ENCODE measurements at places on chromosomes 5 and 9.

DNA sequence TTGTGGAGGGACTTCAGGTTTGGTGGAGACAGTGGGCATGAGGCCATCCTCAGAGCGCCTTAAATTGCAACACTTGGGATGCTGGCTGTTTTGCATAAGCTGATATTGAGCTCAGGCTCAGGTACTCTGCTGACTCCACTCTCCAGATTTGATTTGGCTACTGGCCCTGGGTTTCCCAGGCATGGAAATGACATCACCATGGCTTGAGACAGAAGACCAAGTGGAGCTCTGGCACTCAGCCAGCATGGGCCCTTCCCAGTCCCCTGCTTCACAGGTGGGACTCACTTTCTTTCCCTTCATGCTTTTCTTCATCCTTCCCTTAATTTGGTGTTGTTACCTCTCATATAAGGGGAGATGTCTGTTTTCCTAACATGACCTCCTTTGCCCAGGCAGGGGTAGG, 72.0 kb upstream of the IL12B start:
- no peak for DNase-seq

GRCh38 chr5:142587354-142587965, 98.4 kb downstream of the FGF1 start:
- no peak for DNase-seq

- no peak for DNase-seq
These were observed 123.3 kb downstream of the ST8SIA4 start for GRCh38 chr5:100779669-100780375.

DNA sequence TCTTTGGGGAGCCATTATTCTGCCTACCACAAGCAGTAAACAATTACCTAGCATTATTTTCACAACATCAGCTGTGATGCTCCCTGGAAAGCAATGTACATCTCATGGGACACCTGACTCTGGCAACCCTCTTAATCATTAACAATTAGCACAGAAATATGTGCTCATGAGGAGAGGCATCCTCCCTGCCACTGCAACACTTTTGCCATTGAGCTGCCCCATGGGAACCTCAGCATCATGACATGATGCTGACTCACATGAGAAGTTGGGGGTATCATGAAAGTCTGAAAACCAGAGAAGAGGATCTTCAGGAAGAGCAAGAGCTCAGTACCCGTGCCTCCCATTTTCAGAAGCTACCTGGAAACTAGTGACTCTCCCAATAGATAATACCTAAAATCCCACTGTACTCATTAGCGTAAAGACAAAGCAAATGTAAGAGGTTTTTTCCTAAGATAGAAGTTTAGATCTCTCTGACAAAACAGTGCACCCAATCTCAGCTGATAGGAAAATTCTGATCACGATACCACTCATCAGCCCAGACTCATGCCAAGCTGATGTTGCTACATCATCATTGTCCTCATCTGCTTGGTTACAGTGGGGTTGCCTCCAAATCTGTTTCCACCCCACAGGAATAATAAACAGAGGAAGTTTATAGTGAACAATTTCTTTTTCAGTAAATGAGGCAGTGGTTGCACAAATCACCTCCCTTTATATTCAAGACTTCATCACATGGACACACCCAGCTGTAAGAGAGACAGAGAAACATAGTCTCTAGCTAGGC, 244.5 kb downstream of the NR2F1-AS1 start:
- DNase-seq = no peak

GRCh38 chr9:28363151-28363562, 789.9 kb upstream of the C9orf72 start:
- DNase-seq = no peak

GRCh38 chr9:86614871-86615849, 260.9 kb upstream of the TUT7 start:
- DNase-seq = no peak

- no peak for DNase-seq
These were observed 801.6 kb downstream of the KCTD16 start for GRCh38 chr5:144972317-144972716.

- DNase-seq = no peak
These were observed 47.5 kb downstream of the NLN start for GRCh38 chr5:65769539-65769938.

DNA sequence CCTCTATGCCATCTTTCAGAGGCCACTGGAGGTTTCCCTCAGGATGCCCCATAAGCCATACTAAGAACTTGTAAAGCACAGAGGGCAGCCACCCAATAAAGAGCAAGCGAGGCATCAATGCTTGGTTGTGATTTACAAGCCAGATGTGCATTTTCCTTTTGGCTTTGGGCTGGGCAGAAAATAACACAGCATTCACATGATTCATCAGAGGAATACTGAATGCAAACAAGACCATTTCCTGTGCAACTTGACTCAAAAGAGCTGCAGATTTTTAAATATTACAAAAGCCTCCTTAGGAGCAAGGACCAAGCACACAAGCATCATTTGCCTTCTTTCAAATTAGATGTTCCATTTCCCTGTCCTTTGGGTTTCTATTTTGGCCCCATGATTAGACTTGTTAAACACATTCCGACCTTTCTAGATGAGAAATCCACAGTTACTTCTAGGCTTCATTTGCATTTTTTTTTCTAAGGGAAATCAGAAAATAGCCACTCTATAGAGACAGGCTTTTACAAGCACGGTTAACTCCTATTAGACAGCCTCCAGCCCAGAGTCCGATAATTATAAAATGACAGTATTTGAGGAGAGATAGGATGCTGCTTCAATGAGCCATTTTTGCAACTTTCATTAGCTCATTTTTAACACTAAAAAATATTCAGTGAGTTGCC, 207.8 kb downstream of the SEMA5A start:
- DNase-seq = no peak

DNA sequence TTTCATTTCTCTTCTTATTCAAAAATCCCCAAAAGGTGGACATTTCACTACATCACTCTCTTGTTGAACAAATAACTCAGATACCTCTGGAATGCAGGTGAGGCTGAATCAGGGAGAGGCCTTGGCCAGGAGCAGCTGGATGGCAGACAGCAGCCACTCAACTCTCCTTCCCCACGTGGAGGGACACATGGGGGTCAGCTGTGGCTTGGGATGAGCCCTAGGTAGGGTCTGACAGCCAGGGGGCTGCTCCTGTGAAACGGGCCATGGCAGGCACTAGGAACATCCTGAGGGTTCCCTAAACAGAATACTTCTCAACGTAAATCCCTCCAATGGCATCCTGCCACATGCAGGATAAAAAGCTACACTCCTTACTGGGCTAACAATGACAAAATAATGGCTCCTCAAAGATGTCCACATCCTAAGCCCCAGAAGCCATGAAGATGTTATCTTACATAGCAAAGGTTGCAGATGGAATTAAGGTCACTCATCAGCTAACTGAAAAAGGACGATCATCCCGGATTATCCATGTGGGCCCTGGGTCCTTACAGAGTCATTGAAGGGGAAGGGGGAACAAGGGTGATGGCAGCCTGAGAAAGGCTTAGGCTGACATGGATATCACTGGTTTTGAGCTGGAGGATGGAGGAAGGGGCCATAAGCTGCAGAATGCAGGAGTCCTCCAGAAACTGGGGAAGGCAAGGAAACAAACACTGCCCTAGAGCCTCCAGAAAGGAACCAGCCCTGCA, 31.4 kb upstream of the S1PR3 start:
- no peak for DNase-seq

- DNase-seq = no peak
These were observed 434.1 kb downstream of the ZSWIM6 start for GRCh38 chr5:61766141-61766540.

- no peak for DNase-seq
These were observed 21.9 kb downstream of the DYNC2I2 start for GRCh38 chr9:128634651-128635262.

DNA sequence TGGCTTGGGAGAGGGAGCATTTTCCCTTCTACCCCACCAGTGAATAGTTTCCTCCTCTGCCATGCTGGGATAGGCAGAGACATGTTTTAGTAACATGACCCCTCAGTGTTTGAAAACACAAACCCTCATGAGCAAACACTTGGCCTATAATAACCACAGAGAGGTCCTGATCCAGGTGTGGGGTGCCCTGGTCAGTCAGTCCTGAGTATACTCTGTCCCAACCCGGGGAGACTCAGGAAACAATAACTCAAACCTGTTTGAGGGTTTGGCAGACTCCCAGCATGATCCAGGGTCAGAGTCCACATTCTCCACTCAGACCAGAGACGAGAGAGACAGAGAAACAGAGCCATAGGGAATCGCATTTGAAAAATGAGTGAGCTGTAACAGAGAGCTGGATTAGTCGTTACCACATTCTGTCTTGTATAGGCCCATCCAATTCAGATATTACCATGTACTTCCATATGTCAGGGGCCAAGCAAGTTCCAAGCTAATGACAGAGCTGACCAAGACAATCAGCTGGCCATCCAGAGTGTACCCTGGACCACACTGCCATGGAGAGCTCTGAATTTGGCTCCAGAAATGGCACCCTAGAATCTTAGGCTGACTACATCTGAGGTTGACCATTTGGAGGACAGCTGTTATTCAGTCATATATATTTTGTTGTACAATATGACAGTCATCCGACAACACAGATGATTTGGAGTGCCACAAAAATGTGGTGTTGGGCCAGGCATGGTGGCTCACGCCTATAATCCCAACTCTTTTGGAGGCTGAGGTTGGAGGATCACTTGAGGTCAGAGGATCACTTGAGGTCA, 4.2 kb upstream of the CA9 start:
- DNase-seq = no peak

DNA sequence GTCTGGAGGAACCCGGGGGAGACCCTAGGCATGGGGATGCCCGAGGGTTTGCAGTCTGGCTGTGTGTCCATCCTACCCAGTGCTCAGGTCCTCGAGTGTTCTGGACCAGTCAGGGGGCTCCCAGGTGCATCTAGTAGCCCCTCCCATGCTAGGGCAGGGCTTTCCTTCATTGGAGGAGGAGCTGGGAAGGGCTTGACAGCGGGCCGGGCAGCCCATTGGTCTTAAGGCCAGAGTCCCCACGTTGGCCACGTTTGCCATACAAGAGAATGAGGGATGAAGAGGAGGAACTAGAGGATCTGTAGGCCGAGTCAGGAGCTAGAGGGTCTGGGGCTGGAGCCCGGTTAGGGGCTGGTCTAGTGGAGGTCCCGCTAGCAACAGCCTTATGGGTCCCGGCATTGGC, 37.3 kb upstream of the CTSV start:
- DNase-seq = no peak

DNA sequence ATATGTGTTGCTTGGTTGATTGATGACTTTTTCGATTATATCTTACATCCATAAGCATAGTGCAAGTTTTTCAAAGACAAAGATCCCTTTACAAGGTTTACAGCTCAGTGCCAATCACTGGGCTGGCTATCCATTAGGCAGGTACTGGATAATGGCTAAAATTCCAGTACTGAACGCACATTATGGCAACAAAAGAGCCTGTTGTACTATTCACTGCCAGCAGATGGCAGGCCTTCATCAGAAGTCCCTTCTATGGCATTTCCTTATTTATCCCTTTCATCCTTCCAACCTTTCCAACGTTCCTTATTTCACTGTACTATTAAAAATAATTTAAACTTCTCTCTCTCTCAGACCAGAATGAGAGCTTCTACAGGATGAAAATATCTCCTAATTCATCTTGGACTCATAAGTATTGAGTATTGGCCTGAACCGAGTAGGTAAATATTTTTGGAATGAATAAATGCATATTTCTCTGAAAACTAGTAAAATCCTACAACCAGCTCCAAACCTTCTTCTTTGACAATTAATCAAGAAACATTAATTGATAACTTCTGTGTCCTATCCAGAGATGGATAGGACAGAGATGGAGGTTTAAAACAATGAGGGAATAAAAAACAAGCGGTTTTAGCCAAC, 6.7 kb upstream of the WNT8A start:
- DNase-seq = peak; percentile 30

GRCh38 chr5:1827025-1827885, 26.0 kb downstream of the NDUFS6 start:
- no peak for DNase-seq

- DNase-seq = no peak
These were observed 232.0 kb downstream of the CHSY3 start for GRCh38 chr5:130136300-130136699.

DNA sequence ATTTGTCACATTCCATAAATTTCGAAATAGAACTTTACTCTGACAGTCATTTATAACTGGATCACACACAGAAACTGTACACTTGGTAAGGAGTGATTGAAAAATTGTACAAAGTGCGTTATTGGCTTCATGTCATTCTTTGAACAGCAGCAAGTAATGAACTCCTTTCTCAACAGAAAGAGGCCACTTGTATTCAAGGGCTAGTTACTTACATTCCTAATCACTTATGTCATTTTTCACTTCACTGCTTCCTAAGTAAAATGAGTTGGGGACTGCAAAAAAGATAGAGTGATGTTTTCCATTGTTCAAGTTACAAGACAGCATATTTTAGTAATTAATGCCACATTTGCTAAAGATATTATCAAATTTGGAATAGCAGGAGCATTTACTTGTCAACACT, 893.2 kb downstream of the DTWD2 start:
- no peak for DNase-seq

- DNase-seq = no peak
These were observed 53.0 kb downstream of the SPOCK1 start for GRCh38 chr5:137446151-137446550.

DNA sequence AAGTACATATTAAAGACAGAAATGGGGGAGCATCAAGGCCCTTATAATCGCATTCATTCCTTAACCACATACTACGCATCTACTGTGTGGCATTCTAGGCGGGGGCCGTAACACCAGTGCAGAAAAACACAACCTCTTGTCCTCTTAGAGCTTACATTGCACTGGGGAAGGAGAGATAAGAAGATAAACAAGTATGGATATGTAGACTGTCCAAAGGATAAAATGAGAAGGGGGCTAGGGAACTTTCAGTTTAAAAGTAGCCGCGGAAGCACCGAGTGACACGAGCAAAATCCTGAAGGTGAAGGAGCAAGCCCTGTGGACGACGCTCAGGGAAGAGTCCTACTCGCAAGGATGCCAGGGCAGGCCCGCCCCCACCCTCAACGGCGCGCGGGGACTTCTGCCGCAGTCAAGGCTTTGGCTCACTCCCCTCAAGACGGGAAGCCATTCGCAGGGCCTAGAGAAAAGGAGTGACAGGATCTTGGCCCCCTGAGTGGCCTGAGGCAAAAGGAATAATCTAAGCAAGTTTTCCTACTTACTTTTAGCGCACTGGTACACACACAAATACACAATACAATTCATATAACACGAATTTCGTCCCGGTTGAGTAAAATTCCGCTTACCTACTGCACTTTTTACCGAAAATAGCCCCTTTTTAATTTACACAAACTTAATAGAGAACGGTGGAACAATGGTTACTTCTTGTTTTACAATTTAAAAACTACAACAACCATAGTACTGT, 1.3 kb upstream of the NIPBL start:
- peak; percentile 40 for DNase-seq

DNA sequence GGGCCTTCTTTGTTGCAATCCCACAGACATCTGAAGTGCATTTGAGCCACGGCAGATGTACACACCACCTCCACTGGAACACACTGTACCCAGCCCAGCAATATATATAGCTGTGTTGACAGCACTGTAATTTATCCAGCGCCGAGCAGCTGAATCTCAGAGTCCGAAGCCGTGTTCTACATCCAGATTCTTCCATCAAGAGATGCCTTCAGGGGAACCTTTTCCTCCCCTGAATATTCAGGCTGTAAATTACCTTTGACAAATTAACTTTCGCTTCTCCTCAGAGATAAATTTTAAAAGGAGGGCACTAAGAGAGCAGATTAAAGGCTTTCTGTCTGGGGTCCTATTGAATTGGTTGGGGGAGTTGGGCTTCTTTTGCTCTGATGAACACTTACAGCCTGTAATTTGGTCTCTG, 76.4 kb downstream of the ROR2 start:
- DNase-seq = no peak

- DNase-seq = no peak
These were observed 21.3 kb downstream of the PTTG1 start for GRCh38 chr5:160442824-160443431.
